Hair follicular keratinocyte (primary cell): ENCODE measurements at places on chromosomes 5 and 9. TPM values are rescaled to one million over a fixed set of nuclear protein-coding genes. Genes with fewer than 3 reads are reported as not detected.

CCL28 gene
- total RNA-seq: 1.3 and 1.7 TPM in 2 replicates

CDC37L1 gene
- total RNA-seq: 14.7 and 14.8 TPM in 2 replicates

SVEP1 gene
- total RNA-seq: 0.04 and 1.6 TPM in 2 replicates

SAXO1 gene
- not detected in 2 replicates for total RNA-seq

PCSK5 gene
- 0.34 and 1.1 TPM in 2 replicates for total RNA-seq

SPATA31C1 gene
- not detected in 2 replicates for total RNA-seq

OR13F1 gene
- total RNA-seq: not detected in 2 replicates

PCDHA4 gene
- not detected in 2 replicates for total RNA-seq

STC2 gene
- total RNA-seq: 63.4 and 110 TPM in 2 replicates

SMIM27 gene
- total RNA-seq: 2.8 and 9.4 TPM in 2 replicates

MVB12B gene
- total RNA-seq: 1.6 TPM in 2 replicates

GOLGA1 gene
- 8.1 and 9.3 TPM in 2 replicates for total RNA-seq

FBXL7 gene
- total RNA-seq: 1.0 and 1.1 TPM in 2 replicates
